ENCODE measurements at places on chromosomes 13 and 19.

GRCh38 chr13:107964395-107964794, 250.9 kb downstream of the LIG4 start:
- no peak for DNase-seq

GRCh38 chr13:19601749-19602725, 31.4 kb upstream of the MPHOSPH8 start:
- peak; percentile 53 for DNase-seq

GRCh38 chr19:5832061-5832460, 7.4 kb downstream of the FUT6 start:
- DNase-seq = no peak

DNA sequence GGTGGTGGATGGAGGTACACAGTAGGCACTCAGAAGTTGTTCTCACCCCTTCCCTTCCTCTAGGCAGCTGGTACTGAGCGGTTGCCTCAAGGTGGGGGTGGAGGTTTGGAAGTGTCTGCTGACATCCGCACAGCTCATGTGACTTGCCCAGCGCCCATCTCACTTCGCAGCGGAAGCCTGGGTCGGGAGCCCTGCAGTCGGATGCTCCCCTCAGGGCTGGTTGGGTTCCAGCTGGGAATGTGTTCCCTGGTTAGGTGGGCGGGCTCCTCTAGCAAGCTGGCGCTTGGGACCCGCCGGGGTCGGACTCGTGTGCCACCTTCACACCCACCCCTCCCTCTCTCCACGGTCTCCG, 10.2 kb downstream of the PPP1R37 start:
- DNase-seq = no peak

- DNase-seq = no peak
Measured at GRCh38 chr13:51246025-51246417, 23.8 kb downstream of the FAM124A start.

DNA sequence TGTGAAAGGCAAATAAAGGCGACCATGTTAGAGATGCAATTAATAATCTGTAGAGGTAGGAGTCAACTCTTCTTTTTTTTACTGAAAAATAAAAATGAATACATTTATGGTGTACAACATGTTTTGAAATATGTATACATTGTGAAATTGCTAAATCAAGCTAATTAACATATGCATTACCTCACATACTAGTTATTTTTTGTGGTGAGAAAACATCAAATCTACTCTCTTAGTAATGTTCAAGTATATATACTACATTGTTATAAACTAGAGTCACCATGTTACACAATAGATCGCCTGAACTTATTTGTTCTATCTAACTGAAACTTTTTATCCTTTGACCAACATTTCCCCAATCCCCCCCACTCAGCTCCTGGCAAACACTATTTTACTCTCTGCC, 143.2 kb downstream of the POU4F1 start:
- DNase-seq = no peak

GRCh38 chr19:31586282-31586681, 237.0 kb upstream of the TSHZ3 start:
- DNase-seq = no peak

Data from left cardiac atrium (tissue), 4 donors.